KBM-7 (cell line): ENCODE measurements at places on chromosomes 2 and 18.

DNA sequence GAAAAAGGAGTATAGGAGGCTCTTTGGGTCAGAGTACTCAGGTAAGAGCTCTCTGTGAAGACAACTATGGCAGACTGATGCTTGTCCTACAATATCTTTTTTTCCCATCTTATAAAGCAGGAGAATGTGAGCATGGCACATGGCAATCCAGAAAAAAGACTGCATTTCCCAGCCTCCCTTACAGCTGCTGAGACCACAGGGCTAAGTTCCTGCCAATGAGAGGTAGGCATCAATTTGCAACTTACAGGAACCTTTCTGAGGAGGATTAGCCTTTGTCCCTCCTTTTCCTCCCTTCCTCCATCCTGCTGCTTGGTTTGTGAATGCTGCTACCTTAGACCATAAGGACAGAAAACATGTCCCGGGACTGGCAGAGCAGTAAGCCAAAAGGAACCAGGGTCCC, 37.8 kb upstream of the ST8SIA5 start:
- no peak for DNase-seq

GRCh38 chr2:121818546-121818945, 63.1 kb downstream of the TSN start:
- peak; percentile 53 for DNase-seq

DNA sequence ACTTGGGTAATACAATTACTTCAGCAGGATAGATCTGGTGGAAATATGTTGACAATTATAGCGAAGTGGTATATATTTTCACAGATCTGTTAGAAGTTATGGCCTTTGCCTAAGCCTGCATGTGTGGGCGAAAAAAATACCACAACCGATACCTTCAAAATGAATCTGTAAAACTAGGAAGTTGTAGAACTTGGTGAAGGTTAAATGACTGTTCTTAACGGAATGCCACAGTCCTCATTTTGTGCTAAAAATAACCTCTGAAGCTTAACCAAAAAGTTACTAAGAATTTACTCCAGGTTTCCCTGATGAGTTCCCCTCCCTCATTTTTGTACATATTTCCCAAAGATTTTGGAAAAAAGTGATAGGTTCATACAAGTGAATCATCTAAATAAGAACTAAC, 550.7 kb downstream of the THSD7B start:
- DNase-seq = no peak

GRCh38 chr2:119947535-119947934, 65.3 kb upstream of the EPB41L5 start:
- DNase-seq = no peak

GRCh38 chr2:228927028-228928010, 343.8 kb downstream of the PID1 start:
- DNase-seq = no peak

GRCh38 chr2:7692657-7693161, 775.5 kb downstream of the RNF144A start:
- DNase-seq = no peak

DNA sequence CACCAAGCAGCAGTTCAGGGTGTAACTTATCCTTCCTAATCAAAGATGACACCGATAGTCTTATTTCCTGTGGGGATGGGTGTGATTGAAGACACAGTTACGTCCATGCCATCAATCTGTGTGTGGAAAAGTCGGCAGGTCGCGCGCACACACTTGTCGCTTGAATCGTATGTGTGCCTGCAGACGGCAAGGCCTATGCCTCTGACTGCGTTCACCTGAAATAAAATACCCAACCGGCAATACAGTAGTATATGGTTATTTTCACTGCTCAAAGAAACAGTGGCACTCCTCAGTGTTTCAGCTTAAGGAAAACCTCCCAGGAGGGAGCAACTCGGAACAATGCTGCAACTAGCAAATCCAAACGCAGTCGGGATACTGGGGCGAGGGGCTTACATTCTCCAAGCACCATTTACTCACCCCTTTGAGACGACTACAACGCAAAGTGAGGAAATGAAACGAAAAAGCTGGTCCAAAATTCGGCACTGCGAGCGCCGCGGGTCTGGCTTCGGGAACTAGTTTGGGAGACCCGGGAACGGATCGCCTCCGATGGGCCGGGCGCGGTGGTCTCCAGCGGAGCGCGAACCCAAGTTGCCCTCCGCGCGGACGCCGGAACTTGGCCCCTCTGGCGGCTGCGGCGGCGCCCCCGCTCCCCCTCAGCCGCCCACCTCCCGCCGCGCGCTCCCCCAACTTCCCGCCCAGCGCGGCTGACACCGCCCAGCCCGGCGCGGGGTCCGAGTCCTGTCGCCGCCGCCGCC, 675 bp downstream of the PRKD3 start:
- DNase-seq = peak; percentile 59

GRCh38 chr2:220310451-220310861, 683.0 kb downstream of the SLC4A3 start:
- no peak for DNase-seq

DNA sequence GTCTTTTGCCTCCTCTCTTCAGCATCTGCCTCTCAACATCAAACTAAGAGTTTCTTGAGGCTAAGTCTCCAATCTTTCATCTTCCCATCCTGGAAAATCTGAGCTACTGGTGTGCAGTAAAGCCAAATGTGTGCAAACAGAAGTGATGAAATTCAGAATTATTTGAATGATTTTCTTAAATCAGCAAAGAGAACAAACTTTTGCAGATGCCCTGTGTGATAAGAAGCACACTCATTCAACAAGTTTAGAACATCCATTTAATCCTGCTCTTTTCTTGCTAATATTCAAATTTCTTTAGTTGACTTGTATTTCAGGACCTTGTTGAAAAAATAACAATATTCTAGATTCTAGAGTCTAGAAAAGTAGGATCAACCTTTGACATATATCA, 1374.9 kb upstream of the CELF4 start:
- no peak for DNase-seq

- no peak for DNase-seq
These were observed 123.8 kb downstream of the CELF4 start for GRCh38 chr18:37441821-37442220.

DNA sequence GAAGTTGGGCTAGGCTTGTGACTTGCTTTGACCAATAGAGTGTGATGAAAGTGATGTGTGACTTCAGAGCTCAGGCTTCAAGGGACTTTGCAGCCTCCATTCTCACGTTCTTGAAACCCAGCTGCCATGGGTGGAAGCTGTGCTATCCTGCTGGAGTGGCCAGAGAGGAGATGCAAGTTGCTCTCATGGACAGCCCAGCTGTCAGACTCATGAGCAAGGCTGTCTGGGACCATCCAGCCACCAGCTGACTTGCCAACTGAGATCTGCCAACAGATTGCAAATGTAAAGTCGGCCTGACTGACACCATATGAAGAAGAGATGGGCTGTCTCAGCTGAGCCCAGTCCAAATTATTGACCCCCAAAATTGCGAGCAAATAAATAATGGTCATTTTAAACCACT, 226.4 kb upstream of the CXCR4 start:
- no peak for DNase-seq

GRCh38 chr2:61887717-61888266, 664 bp downstream of the CCT4 start:
- no peak for DNase-seq

- no peak for DNase-seq
These were observed 793.5 kb upstream of the SOX11 start for GRCh38 chr2:4898706-4899105.

DNA sequence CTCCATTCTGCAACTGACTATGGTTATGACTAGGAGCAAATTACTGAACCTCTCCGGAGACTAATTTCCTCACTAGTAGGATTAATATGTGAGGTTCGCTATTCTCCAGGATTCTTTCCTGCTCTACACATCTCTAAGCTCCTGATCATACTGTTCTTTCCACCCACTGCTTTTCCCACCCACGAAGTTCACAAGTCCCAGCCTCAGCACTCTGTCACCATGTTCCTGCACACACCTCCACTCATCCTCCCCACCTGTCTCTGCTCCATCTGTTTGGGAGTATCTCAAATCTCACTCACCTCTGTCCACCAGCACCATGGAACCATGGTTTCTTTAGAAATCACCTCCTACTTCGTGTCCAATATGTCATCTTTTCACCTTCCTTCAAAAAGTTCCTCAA, 185.3 kb downstream of the LRATD1 start:
- DNase-seq = no peak

GRCh38 chr2:164485541-164485940, 135.7 kb downstream of the GRB14 start:
- DNase-seq = no peak

DNA sequence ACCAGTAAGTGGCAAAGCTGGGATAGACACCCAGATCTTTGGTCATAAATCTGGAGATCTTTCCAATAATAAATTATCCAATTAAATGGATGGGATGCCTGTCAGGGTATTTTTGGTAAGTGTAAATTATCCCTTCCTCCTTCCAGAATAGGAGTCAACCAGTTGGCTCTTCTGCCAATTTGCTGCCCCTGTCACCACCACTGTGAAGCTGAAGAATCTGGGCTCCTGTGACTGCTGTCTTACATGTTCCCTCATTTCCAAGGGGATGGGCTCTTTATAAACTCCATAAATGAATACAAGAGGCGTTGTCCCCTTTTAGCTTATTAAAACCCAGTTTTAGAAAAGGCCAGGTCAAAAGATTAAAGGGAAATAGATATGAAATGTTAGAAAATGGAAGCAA, 17.8 kb upstream of the BMP10 start:
- DNase-seq = no peak

DNA sequence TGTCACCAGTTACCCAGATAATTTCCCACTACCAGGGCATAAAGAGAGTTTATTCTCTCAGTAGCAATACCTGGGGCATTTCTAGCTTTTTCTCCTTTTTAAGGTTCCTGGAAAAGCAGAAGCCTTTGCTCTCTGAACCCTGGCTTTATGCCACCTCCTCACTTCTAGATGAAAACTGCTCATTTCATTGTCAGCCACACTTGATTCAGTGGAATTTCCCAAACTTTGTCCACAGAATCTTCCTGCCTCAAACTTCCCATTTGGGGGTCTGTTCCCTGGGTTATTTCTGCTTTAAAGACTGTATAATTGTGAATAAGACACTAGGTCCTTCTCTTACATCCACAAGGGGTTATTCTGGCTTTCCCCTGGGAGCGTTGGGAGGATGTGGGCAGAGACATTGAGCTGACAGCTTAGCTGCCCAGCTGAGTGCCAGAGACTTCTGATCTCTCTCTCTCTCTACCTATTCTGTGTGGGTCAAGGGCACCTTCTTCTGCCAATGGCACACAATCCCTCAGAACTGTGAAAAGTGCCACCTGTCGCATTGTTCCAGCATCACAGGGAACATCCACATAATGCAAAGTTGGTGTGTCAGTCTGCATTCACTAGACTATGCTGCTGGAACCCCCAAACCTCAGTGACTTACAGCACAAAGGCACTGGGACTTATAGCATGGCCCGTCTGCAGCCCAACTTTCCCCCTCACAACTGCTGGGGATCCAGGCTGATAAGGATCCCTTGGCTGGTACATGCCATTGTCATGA, 19.9 kb upstream of the NRP2 start:
- DNase-seq = no peak

DNA sequence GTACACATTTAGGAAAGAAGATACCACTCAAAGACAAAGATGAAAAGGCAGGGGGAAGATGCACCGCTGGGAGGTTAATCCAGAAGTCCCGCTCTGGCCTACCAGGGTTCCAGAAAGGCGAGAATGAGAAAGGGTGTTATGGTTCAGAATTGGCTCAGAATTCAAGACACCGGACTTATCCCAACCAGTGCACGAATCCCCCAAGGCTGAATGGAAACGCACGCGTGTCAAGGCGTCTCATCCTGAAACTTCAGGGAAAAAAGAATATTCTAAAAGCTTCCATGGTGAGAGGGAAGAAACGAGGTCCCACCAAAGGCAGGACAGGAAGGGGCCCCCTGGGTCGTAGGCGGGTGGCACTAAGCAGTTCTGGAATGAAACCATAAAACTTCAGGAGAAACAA, 71.9 kb downstream of the SLC66A2 start:
- no peak for DNase-seq

DNA sequence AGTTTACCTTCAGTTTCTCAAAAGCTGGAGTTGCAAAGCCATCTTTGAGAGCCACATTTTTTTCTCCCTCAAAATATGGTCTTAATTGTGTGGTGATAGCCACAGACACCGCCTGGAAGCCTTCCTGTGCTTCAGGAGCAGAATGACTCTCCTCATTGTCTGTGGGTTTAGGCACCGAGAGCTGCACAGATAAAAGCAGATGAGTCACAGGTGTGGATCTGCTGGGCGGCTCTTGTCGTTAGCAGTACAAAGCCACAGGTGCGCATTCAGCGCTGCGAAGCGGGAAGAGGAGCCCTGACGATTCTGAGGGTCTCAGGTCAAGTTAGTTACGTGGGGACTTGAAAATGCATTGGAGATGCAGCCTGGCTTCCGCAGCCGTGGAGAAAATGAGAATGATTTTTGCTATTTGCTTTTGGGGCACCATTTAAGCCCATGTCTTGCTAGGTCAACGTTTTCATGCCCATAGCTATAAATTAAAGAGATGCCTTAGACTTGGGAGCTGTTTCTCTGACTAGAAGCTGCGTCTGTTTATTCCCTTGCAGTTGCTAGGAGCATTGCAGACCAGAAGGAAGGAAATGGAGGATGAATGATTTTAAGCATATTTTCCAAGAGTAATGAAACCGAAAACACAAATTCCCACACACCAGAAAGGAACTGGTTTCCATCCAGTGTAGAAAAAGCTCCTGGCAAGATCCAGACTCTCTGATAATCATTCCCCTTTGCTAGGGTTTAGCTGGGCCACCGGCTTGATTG, 51.5 kb downstream of the KLHL29 start:
- DNase-seq = no peak

DNA sequence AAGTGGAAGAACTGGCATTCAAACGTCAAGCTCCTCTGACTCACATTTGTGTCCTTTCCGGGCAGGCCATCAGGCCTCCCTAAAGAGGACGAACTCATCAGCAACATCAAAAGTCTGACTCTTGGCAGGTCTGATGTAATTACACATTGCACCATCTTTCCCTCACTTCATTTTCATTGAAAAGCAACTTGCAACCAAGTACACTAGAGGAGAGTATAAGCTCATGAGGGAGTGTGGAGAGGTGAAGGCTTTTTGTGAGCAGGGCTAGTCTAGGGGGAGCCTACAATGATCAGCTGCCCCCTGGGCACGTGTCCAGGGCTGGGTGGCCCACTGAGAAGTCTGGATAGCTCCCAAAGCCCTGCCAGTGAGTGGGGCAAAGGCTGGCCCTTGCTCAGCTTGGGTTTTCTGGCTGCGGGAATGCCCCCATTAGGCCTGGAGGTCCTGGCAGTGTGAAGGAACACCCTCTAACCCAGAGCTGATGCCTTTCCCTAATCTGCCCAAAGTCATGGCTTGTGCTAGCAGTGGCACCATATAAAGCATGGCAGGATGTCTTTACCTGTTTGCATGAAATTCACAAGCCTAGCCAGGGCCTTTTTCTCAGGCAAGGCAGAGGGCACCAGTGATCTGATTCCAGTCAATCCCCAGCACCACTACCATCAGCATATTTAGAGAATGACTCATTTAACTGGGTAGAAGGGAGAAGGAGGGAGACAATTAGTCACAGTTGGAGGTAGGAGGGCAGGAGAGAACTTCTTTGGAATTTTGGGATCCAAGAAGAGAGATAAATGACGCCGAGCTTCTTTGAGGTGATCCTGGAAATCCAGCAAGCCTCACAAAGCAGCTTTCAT, 8.5 kb upstream of the DAW1 start:
- DNase-seq = no peak

GRCh38 chr2:109736177-109736827, 57.8 kb upstream of the RGPD5 start:
- DNase-seq = peak; percentile 46
